ENCODE measurements at places on chromosomes 4 and X.

DNA sequence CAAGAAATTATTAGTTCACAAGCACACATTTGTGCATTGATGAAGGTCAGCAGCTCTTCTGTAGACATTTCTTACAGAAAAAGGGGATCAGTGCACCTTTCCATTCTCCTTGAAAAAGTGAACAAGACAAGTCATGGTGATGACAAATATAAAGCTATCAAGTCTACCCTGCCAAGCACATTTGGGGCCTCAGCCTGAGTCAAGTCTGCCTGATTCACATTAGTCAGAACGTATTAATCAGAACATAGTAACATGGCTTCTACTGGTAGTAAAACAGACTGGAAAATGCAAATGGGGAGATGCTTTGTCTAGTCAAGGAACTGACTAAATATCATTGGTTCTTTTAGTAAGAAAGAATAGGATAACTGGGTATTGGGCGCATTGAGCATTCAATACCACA is 2305.1 kb downstream of the PCDH7 start:
- DNase-seq, result no peak

GRCh38 chr4:112776535-112776934 is 139.6 kb downstream of the LARP7 start:
- no peak for DNase-seq

DNA sequence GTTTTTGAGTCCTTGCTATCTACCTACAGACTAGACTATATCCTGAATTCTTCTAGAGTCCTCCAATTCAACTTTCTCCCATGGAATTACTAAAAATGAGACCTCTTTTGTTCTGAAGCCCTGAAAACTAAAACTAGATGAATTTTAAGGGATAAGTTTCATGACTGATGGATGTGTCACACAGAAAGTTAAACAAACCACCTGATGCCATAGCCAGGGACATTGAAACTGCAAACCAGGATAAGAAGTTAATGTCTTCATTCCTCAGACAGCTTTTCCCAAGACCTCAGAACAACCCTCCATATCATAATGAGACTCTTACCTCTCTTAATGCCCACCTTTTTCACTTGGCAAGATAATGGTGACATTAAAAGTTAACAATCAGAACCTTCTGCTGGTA is 81.5 kb upstream of the PTPN13 start:
- DNase-seq, result no peak

DNA sequence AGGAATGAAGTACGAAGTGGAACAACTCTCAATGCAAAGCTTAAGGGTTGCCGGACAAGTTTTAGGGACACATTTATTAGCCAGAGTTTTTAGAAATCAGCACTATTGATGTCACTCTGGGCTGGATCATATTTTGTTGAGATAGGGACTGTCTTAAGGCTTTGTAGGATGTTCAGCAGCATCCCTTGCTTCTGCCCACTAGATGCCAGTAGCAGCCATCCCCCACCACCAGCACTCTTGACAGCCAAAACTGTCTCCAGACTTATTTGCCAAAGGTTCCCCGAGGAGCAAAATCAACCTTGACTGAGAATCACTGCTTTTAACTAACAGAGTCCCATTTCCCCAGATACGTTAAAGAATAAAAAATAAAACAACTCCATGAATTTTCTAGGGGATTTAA is 1497.3 kb downstream of the STIM2 start:
- peak; percentile 1 for DNase-seq

- DNase-seq, result no peak
Observed at GRCh38 chrX:39682778-39683177, 415.0 kb downstream of the BCOR start.

DNA sequence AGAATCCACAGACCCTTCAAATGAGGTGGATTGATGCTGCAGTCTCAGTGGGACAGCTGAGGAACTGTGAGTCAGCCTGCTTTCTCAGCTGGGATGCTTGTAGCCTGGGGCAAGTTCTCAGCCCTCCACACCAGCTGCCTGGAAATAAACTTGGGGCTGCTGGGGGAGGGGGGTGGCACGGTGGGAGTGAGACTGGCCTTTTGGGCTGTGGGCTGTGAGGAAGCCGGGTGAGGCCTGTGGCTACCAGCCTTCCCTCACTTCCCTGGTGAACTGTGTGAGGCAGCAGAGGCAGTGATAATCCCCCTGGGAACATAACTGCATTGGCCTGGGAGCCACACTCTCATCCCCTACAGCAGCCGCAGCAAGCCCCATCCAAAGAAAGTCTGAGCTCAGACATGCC is 114.5 kb upstream of the GUCY1A1 start:
- DNase-seq, result no peak

DNA sequence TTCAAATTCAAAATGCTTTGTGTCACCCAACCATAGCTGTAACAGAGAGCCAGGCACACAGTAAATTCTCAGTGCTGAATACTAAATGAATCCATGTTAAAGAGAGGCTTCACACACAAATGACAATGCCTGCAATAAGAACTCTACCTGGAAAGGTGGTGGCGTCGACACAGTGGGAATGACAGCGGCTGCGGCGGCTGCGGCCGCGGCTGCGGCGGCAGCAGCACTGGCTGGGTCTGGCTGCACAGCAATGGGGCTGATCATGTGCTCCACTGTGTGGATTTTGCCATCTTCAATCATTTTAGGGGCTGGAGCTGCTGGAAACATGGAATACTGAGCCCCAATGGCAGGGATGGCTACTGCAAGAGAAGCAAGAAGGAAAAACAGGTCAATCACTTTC is 97.4 kb downstream of the CHRNA9 start:
- no peak for DNase-seq

- DNase-seq, result peak; percentile 1
Observed at GRCh38 chrX:135520022-135520552, 373 bp upstream of the INTS6L start.

- DNase-seq, result no peak
Observed at GRCh38 chr4:123159479-123159878, 237.1 kb upstream of the NUDT6 start.

- no peak for DNase-seq
Observed at GRCh38 chr4:26590639-26591038, 6.8 kb downstream of the TBC1D19 start.

GRCh38 chr4:10917566-10917965 is 233.0 kb upstream of the CLNK start:
- DNase-seq, result no peak

DNA sequence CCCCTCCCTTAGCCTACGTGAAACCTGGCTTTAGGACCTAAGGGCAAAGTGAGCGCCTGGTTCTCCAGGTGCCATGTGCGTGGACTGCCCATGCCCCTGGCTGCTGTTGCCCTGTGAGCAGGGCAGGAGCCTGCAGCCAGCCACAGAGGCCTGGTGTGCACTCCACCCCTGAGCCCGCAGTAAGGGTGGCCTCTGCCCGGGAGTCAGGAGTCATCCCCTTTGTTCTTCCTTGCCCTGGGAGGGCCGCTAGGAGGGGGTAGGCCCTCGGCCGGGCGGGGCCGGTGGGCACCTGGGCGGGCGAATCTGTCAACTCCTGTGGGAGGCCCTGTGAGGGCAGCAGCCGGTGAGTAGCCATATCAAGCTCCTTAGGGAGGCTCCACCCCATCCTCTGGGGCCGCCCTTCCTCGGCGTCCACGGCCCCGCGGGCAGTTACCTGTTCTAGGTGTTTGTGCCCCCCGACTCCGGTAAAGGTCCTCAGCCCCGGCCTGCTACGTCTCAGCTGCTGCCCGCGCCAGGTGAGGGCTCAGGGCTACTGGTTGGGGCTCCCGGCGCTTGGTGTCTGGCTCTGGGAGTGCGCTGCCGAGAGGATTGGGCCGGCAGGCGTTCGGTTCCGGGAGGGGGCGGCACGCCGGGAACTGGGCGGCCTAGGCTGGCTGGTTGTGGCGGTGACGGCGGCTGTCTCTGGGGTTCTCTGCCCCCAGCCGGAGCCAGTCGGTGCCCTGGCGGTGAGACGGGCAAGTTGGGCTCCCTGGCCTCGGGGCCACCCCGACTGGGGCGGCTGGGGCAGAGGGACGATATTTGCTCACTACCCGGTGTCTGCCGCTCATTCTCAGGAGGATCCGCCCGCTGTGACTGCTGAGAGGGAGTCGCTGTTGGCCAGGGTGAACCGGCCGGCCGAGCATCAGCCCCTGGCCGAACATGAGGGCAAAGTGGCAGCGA is 1060.2 kb downstream of the TECRL start:
- no peak for DNase-seq

DNA sequence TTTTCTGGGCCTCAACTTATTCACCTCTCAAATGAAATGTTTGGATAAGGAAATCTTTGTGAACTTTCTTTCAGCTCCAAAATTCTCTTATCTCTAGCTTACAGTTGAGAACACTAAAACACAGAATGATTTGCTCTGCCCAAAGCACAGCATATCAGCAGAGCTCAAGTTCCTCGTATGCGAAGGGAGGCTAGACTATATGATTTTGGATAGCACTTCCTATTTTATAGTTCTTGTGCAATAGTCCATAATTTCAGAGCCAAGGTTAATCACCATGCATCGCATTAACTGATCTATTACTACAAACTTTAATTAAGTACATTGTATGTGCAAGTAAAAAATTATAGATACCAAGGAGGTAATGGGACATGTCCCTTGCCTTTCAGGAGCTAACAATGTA is 27.0 kb upstream of the KLHL13 start:
- no peak for DNase-seq

DNA sequence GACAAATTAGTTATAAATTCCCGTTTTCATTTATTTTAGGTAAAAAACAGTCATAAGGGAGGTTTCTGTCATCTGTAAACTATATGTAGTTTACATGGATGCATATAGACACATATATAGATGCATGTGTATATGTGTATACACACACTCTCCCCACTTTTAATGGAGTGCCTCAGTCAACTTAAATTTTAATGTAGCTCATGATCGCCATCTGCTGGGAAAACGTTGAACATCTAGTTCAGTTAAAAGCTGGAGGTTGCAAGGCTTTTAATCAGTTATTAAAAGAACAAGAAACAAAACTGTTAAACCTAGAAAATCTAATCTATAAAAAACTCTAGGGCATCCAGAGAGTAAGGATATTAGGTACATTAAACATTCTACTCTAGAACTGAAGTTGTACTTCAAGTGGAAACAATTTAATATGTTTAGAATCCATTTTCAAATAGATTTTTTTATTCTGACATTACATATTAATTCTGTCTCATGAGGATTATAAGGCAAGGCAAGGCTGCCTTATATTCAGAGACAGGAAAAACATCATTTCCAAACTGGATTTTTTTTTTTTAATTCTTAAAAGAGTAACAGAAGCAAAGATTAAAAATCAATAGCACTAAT is 122.6 kb downstream of the SHISA3 start:
- peak; percentile 27 for DNase-seq

GRCh38 chr4:26076000-26076587 is 162.1 kb downstream of the SMIM20 start:
- DNase-seq, result peak; percentile 12

DNA sequence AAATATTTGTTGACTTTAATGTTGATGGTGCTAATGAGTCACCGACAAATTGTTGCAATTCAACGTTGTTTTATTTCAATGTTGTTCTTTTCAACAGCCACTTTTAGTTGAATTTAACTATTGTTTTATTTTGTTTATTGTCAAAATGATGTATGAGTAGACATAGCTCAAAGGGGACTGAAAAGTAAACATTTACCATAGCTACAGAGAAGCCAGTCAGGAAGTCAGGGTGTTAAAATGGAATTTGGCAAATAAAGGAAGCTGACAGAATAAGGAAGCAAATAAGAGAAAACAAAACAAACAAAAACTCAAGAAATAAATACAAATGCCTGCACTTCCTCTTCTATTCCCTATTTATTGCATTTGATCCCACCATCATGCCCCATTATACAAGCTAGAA is 648.4 kb upstream of the HTR2C start:
- DNase-seq, result no peak

- no peak for DNase-seq
Observed at GRCh38 chr4:100746141-100746739, 228.4 kb upstream of the EMCN start.

DNA sequence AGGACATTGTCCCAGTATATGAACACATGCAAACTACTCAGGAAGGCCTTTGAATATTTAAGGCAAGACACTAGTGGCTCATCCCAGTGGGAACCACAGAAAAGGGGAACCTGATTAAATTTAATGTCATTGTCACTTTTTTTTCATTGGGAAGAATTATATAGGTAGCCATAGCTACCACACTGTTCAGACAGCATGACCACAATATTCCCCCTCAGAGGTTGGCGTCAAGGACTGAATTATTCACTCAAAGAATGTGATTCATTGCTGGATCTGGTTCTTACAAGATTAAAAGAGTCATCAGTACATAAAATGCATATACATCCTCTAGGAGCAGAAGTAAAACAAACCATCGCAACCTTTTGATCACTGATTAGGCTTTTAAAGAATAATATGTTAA is 92.0 kb upstream of the SMARCAD1 start:
- no peak for DNase-seq

DNA sequence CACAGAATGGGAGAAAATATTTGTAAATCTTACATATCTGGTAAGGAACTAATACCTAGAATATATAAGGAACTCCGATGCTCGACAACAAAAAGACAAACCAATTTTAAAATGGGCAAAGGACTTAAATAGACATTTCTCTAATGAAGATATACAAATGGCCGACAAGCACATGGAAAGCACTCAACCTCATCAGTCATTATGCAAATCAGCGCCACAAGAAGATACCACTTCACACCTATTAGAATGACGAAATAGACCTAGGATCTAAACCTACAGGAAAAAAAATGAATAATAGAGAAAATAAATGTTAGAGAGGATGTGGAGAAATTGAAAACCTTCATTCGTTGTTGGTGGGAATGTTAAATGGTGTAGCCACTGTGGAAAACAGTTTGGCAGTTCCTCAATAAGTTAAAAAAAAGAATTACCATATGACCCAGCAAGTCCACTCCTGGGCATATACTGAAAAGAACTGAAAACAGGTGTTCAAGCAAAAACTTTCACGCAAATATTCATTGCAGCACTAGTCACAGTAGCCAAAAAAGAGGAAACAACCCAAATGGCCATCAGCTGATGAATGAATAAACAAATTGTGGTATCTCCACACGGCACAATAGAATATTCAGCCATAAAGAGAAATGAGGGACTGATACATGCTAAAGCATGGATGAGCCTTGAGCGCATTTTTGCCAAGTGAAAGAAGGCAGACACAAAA is 57.3 kb upstream of the WDR19 start:
- no peak for DNase-seq

GRCh38 chr4:131302108-131302507 is 1847.0 kb upstream of the PCDH10 start:
- no peak for DNase-seq

DNA sequence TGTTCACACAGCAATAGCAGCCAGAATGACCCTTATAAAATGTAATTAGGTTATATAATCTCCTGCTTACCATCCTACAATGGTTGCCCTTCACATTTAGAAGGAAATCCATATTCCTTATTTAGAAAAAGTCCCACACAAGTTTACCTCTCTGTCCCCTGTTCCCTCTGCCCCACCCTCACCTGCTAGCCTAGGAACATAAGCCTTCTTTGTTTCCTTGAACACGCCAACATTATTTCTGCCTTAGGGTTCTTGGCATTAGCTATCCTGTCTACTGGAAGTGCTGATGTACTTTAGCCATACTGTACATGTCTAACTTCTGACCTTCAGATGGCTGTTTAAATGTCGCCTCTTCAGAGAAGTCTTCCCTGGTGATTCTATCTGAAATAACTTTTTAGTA is 28.4 kb upstream of the USP53 start:
- DNase-seq, result no peak

- peak; percentile 76 for DNase-seq
Observed at GRCh38 chr4:986879-987623, at the start of gene IDUA. IDUA (plus strand) TSS chr4:987044; CDS start chr4:987085, 41 bp downstream.

Data from urothelium cell line (cell line).